ENCODE measurements at places on chromosomes 16 and 17.
A peak's percentile ranks its signal among the peaks of the same experiment; 100 is the strongest.

- no peak for DNase-seq
These were observed 208.7 kb downstream of the MAP2K4 start for GRCh38 chr17:12229335-12229734.

DNA sequence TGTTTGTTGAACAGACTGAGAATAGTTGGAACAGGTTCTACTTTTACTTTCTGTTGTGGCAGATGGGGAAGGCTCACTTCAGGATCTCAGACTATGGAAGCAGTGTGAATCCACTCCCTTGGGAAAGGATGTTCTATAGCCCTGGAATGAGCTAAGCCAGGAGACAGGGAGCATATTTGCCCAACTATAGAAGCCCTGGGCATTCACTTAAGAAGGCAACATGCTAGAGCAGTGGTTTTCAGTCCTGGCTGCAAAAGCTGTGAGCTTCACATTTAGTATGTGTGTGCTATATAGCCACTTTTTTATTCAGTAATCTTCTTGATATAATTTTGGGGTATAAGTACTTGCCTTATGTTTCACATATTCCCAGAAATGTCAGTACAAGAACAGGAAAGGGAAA is 1.2 kb upstream of the KRT32 start:
- DNase-seq, result no peak

DNA sequence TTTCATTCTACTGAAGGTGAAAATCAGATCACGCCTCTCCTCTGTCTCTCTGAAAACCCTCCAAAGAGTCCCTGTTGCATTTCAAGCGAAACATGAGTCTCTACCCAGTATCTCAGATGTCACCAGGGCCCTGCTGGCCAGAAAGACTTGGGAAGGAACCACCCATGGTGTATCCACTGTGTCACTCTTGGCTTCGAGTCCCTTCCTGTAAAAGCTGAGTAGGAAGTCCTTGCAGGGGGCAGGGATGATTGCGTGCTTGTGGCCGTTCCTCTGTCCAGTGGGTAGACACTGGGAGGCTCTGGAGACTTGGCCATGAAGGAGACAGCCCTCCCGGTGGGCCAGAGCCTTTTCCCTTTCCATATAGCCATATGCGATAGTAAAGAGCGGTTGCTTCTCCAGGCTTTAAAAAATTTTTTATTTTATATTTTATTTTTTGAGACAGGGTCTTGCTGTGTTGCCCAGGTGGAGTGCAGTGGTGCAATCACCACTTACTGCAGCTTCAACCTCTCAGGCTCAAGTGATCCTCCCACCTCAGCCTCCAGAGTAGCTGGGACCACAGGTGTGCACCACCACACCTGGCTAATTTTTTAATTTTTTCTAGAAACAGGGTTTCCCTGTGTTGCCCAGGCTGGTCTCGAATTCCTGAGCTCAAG is 19.0 kb upstream of the RMI2 start:
- no peak for DNase-seq

- DNase-seq, result no peak
These were observed 40.7 kb downstream of the RGS9 start for GRCh38 chr17:65177901-65178300.

DNA sequence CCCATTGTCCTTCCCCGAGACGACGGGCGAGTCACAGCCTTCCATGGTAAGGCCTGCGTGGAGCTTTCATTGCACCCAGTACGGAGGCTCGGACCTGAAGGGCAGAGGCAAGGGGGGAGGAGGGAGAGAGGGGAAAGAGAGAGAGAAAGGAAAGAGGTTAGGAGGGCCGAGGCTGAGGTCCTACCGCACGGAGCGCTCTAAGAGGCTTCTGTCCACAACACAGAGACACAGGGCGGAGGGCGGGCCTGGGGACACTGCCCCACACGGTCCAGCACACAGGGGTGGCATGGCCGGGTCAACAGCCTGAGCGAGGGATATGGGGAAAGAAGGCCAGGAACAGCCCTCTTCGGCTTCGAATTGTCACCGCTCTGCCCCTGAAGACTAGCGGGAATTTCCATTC is 87.8 kb downstream of the ZFHX3 start:
- no peak for DNase-seq

- DNase-seq, result no peak
These were observed 66.4 kb downstream of the ABCC1 start for GRCh38 chr16:16015849-16016248.

DNA sequence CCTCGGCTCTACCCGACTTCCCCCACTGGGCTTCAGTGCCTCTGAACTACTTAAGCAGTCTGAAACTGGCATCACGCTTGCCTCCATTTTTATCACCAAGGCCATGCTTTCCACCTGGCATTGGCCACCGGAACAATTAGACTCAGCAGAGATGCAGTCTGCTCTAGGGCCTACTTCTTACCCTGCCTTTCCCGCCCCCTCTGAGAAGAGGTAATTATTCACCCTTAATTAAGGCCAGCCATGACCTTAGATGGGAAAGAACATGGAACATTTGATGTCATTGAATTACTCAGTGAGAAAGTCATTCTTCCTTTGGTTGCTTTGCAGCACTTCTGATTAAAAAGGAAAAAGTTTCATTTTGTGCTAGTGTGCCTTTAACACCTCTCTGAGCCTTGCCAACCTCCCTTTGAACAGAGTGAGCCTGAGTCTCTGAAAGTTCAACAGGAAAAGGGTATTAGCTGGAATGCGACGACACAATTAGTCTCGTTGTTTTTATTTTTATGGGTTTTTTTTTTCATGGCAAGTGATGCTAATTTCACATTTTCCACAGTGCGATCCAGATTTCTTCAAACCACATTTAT is 60.9 kb upstream of the TNRC6A start:
- DNase-seq, result no peak

- no peak for DNase-seq
These were observed 7.1 kb downstream of the GCGR start for GRCh38 chr17:81810892-81811704.

DNA sequence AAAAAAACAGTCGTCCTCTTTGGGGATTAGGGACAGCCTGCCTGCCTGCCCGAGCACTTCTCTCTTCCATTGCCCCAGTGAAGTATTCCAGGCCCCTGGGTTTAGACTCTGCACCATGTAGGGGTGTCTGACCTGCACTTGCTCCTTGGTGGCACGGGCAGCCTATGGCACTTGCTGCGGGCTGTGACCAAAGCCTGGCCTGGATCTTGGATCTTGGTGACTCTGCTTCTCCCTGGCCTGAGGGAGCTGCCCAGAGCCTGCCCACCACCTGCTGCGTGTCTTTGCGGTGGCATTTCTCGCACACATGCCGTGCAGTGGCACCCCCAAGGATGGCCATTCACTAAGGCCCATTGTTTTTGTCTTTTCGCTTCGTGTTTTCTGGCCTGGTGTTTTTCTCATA is 6.1 kb upstream of the STH start:
- no peak for DNase-seq

DNA sequence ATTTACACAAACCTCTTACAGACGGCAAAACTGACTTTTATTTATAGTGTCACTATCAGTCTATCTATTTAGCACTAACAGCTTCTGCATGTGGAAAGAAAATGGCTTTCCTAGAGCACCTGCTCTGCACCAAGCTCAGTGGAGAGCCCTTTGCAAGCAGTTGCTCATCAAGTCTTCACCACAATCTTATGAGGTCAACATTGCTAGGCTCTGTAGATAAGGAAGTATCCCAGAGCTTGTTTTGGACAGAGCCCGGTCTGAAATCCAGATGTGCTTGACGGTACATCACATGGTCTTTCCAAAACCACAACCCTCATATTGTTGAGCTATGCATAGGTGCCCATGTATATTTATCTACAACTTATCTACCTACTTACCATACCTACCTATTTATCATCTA is 572.7 kb upstream of the CDH5 start:
- DNase-seq, result no peak

- DNase-seq, result no peak
These were observed 3.9 kb downstream of the SPNS2 start for GRCh38 chr17:4502466-4503154.

- no peak for DNase-seq
These were observed 511.8 kb upstream of the WSB1 start for GRCh38 chr17:26782153-26782552.

DNA sequence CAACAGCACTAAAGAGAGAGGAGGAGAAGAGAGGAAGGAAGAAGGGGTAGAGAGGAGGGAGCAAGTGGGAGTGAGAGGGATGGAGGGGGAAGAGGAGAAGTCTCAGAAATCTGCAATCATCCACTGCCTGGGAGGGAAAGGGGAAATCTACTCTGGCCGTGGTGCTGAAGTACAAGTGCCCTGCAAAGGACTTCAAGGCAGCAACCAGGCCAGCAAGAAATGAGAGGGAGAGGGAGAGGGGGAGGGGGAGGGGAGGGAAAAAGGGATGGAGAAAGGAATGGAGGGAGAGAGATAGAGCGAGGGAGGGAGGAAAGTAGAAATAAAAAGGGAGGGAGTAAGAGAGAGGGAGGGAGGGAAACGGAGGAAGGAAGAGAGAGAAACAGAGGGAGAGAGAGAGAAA is 130.8 kb upstream of the EEF2KMT start:
- no peak for DNase-seq

DNA sequence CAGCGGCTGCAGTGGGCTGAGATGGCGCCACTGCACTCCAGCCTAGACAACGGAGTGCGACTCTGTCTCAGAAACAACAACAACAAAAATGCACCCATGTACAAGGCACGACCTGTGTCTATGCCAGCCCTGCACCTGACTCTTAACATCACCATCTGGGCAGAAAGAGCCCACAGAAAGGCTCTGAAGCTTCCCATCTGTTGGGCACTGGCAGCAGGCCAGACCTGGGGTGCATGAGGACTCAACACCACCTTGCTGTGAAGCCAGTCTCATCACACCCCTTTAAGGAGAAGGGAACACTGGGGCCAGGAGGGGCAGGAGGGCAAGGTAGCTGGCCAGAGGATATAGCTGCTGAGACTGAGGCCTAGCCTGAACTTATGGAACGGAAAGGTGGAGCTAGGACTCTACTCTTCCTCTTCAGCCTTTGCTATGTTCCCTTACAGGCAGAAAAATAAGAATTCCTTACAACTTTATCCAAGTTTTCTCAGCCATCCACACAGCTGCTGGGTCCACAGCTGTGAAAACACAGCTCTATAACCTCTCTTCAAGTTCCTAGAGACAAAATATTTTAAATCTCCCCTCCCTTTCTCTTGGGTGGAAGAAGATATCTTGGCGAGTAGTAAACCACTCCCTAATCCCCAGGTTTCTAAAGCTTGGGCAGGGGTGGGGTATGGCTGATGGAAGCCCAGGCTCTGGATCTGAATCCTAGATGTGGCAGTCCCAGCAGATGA is 2.8 kb downstream of the ELOB start:
- no peak for DNase-seq

DNA sequence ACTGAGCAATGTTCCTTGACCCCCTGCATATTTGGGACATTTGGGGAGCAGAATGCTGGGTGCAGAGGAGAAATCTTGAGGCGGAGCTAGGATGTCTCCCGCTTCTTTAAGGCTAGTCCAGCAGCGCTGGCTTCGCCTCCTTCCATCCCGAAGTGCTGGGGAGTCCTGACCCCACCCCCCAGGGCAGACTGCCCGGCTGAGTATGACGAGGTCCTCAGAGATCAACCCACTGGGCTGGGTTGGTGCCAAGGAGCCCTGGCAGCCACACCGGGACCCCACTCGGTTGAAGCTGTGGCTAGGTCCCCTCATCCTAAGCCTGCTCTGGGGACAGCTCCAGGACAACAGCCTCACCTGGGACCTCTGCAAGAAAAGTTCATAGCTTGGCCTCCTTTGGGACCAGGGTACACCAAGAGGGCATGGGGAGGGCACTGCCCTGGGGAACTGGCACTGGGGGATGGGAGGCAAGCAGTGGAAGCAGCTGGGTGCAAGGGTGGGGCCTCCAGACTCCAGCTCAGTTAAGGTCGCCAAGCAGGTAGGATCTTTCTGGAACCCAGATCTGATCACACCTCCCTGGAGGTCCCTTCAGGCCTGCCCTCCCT is 11.0 kb downstream of the RHBDF2 start:
- DNase-seq, result no peak

DNA sequence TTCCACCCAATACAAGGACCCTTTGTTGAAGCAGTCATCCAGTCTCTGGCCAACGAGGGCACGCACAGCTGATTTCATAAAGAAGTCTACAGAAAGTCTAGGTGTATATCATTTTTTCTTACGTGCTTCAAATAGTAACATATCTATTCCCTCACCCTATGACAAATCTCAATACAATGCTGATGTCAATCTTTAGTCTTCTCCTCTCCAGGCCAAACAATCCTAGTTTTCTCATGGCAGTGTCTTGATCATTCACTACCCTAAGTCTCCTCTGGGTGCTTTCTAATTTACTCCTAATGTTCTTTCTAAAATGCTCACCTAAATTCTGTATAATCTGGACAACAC is 92.6 kb downstream of the CACNG1 start:
- DNase-seq, result no peak

- peak; percentile 8 for DNase-seq
These were observed 2.3 kb upstream of the NUDT16L1 start for GRCh38 chr16:4690946-4691665.

GRCh38 chr16:57475711-57476339 is 10.5 kb downstream of the DOK4 start:
- peak; percentile 78 for DNase-seq

DNA sequence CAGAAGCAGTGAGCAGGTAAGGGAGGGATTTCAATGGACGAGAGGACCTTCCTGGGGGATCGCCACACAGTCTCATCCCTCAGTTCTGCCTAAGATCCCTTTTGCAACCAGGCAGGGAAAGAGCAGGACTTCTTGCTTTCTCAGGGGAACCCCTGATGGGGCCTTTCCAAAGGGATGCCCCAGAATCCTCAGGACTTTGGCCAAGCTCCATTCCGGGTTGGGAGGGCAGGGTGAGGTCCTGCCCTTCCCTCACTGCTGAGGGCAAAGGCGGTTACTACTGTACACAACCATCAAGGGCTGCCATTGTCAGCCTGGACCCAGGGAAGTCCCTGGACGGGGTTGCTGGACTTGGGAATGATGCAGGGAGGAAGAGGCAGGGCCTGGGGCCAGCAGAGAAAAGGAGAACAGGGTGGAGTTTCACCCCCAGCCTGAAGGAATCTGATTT is 9.7 kb downstream of the PRR29 start:
- DNase-seq, result no peak

GRCh38 chr16:47976636-47977210 is 179.1 kb downstream of the ABCC12 start:
- no peak for DNase-seq

GRCh38 chr16:22924492-22924891 is 110.5 kb downstream of the HS3ST2 start:
- no peak for DNase-seq

GRCh38 chr17:81580481-81580880 is 28.3 kb upstream of the FAAP100 start:
- no peak for DNase-seq

- peak; percentile 60 for DNase-seq
These were observed 5.1 kb downstream of the KRT13 start for GRCh38 chr17:41500131-41500911.

- DNase-seq, result no peak
These were observed 19.8 kb downstream of the GTF3C1 start for GRCh38 chr16:27529962-27530361.

All from hepatocyte (in vitro differentiated cells).